ENCODE measurements at places on chromosomes 2 and 18.

DNA sequence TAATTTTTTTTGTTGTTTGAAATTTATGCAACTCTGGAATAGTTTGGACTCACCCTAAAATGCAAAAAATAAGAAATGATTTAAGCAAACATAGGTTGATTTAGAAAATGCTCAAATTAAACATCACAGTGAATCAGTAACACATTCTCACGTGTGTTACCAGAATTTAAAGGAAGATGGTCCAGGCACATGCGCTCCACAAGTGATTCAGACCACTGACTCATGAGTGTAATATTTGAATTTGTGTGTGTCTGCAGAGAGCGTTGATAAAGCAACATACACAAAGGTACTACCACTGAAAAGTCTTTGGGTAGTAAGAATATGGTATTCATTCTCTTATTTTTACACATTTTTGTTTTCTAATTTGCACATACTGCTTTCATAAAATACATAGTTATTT, 7.9 kb downstream of the SS18 start:
- no peak for DNase-seq

GRCh38 chr18:67232991-67233390, 283.5 kb downstream of the DSEL start:
- no peak for DNase-seq

DNA sequence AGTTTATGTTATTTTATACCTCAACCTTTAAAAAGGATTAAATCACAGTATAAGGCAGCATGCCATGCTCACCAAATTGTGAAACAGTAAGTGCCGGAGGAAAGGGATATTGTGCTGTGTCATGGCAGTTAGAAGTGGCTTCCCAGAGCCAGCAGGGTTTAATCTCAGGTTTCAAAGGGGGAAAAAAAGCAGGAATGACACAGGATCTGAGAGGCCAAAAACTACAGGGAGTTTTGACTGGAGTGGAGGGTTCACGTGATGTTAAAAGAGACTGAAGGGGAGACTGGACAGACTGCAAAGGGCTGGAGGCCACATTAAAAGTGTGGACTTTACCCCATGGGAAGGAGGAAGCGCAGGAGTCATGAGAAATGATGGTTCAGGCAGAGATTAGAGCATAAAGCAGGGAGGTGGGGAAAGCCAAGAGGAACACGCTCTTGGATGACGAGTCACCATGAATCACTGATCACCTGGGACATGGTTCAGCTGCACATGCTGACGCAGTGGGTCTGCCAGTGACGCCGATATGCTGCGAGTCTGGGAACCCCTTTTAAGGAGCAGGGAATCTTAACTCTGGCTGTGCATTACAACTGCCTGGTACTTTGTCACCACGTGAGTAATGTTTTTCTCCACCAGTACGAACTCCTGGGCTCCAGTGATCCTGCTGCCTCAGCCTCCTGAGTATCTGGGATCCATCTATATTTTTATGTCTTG, 6.1 kb downstream of the CHMP1B start:
- DNase-seq, result no peak

- DNase-seq, result no peak
These were observed 89.8 kb downstream of the ASXL2 start for GRCh38 chr2:25788457-25788856.

- DNase-seq, result no peak
These were observed 30.0 kb downstream of the RNF125 start for GRCh38 chr18:32048507-32049091.
